T1000 (cell line): ENCODE measurements at places on chromosomes 4 and X.

DNA sequence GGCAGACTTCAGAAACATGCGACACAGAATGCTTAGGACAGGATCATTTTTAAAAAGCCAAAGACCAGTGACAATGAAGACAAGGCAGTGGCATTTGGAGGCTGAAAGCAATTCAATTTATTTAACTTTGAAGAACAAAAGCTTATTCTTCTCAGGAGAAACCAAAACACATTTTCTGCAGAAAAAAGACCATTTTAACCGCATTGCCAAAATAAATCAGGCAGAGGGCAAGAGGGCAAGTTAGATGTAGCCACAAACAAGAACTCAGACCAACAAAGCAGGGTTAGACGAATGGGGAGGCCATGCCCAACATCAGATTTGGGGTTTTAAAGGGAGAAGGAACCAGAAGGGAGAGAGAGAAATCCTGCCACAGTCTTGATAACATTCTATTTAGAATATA lies 58.9 kb downstream of the RELL1 start:
- DNase-seq = no peak

DNA sequence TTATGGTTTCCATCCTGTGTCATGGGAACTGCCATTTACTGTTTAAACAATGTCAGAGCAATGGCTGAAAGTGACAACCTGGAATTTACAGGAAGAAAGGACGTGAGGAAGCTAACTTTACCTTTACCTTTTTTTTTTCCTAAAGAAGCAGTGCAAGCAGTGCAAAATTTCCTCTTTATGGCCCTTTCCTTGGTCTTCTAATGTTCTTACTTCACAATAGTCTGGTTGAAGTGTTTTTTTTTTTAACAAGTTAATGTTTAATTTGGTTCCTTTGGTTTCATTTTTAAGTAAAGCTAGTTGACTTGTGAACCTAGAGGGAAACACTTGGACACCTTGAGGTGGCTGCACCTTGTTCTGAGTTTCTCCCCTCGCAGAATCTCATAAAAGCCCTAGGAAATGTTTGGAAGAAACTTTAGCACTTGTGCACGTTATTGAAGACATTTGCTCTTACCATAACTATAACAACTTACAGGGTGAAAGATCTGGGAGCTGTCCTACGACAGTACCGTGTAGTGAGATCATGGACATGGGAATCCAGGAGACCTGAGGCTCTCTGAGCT lies 1.8 kb downstream of the SGMS2 start:
- no peak for DNase-seq

DNA sequence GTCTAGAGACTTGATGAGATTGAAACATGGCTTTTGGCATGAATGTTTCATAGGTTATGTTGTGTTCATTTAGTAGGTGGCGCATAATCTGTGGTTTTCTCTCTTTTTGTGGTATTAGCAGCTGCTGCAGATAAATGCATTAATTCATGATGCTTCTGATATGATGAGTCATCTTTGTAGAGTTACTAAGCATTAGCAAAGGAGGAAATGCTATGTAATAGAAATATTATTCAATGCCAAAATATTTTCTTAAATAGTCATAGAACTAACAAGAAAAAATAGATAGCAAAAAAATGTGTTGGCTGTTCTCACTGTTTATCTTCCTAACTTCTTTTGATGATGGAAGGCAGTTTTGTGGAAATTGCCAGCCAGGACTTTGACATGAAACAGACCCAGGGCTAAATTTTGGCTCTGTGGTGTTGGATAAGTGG lies 3.6 kb downstream of the ZXDB start:
- DNase-seq = no peak

- no peak for DNase-seq
Observed at GRCh38 chrX:101079736-101080270, 1.1 kb downstream of the TMEM35A start.

- no peak for DNase-seq
Observed at GRCh38 chr4:108783665-108784463, 21.0 kb upstream of the ETNPPL start.

DNA sequence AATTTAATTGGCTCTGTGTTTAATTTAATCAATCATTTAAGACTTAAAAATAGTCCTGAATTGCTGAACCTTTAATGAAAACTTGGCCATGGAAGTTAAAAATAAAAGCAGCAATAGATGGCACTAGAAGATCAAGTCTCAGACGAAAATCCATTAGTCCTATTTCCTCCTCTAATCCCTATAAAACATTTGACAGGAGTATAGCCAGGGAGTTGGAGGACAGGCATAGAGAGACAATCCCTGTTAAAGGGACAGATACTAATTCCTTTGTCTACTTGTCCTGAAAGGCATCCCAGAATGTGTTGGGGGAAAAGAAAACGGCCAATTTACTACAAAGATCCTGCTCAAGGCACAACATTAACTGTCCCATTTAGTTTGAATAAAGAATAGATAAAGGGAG lies 276.3 kb upstream of the TACR3 start:
- DNase-seq = no peak

DNA sequence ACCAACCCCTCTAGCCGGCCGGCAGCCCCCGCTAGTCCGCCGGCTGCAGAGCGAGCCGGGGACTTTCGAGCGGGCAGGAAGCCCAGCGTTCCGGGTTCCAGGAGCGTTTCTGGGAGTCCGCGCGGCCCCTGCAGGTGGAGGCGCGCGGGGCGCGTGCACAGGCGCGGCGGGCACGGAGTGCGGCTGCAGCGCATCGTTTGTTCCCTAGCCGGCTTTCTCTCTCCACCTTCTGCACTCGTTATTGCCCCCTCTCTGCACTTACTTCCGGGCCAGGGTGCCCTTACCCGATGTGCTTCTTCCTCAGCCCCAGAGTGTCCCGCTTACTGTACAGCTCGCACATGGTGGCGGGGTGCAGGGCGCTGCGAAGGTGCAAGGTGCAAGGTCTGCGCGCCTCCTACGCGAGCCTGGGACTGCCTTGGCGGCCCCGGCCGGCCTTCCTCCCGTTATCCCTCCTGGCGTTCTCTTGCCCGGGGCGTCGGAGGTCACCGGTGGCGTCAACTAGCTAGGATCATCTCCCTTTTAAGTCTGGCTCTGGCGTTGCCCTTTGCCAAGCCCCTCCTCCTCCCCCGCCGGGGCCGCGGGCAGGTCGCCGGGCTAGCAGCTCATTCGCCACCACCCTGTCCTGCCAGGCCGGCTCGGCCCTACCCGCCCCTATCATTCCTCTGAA lies at the start of gene ETNPPL:
Gene ETNPPL (minus strand): TSS at position 495 of the 667 bp plus-strand sequence. CDS start 155 bp downstream, at position 340.
- no peak for DNase-seq

GRCh38 chr4:80006935-80007744 lies 65.9 kb downstream of the ANTXR2 start:
- no peak for DNase-seq

- DNase-seq = no peak
Observed at GRCh38 chr4:150493851-150494250, 88.1 kb upstream of the MAB21L2 start.

- no peak for DNase-seq
Observed at GRCh38 chrX:81390237-81390636, 188.3 kb downstream of the SH3BGRL start.

GRCh38 chrX:17563515-17563914 lies 173.8 kb upstream of the SCML1 start:
- DNase-seq = no peak
